OCI-LY7 (cell line): ENCODE measurements at places on chromosomes 5 and 9. TPM values are rescaled to one million over a fixed set of nuclear protein-coding genes. Genes with fewer than 3 reads are reported as not detected.

DNA sequence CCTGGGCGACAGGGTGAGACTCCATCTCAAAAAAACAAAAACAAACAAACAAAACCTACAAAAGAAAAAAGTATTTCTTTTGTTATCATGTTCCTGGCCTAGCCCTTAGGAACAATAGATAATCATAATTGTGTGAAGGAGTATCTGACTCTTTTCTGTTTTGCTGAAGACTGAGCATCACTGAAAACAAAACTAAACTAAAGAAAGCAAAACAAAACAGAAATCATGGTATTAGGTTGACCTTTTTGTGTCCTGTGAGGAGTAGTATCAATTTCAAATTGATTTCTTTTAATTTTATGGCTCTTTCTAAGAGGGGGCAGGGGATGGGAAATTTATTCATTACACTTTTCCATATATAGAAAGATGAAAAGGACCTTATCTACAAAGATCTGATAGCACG lies 246.0 kb downstream of the YTHDC2 start:
- no peak for DNase-seq

MEGF10 gene
- not detected in 2 replicates for total RNA-seq

DNA sequence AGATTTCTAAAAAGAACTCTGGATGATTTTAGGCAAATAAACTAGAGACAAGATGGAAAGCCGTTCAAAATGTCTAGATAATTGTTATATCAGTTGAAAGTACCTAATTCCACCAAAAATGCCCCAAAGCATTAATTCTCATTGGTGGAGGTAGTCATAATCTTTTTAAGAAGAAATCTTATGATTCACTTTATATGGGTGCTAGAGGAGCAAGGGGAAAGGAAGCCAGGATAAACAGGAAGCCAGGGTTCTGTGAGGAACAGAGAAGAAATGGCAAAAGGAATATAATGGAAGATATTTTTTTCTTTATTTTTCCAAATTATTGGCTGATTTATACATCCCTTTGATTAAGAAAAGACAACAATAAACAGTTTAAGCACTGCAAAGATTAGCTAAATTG lies 7.8 kb downstream of the YIPF5 start:
- DNase-seq = no peak

LIFR gene
- not detected in 2 replicates for total RNA-seq

ITGA2 gene
- total RNA-seq = 0.09 TPM in 1 of 2 replicates, not detected in the other

FCN2 gene
- not detected in 2 replicates for total RNA-seq

DNA sequence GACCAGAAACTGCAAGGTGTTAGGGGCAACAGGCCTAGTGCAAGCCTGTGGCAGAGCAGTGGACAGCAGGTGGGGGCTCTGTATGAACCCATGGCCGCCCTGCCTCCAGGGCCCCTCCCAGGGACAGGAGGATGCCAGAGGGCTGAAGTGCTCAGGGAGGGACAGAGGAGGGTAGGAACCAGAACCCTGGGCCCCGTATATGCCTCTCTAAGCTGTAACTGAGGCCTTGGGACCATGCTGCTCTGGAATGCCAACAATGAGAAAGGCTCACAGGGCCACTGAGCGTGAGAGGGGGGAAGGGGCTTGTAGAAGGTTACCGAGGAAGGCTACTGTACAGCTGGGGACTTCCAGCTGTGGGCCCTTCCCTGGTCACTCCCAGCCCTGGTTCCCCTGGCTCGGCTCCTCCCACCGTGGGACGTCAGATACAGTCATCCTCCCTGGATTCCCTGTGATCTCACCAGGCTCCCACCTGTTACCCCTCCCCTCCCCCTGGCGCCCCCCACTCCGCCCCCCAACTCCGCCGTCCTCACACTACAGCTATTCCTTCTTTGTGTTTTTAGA lies 21.1 kb downstream of the AQP7 start:
- DNase-seq = no peak

GRCh38 chr5:134451936-134452505 lies 40.3 kb upstream of the CDKN2AIPNL start:
- no peak for DNase-seq

DNA sequence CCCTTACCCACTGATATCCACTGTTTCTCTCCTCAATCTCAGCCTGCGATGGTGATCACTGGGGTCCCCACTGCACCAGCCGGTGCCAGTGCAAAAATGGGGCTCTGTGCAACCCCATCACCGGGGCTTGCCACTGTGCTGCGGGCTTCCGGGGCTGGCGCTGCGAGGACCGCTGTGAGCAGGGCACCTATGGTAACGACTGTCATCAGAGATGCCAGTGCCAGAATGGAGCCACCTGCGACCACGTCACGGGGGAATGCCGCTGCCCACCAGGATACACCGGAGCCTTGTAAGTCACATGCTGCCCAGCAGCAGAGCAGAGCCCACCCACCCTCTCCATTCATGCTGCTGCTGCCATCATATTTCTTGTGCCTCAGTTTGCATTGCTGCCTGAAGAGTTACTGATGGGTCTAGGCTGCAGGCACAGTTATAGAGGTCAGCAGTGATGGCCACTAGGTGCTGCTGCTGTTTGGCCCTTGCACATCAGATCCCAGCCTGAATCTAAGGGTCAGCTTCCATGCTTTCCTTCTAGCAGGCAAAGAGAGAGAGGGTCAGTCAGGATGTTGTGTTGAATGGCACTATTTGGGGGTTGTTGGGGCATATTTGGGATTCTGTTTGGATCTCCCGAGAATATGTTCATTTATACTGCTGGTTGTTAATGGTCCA lies 106.0 kb downstream of the MEGF10 start:
- DNase-seq = no peak

IL3 gene
- not detected in 2 replicates for total RNA-seq

DNA sequence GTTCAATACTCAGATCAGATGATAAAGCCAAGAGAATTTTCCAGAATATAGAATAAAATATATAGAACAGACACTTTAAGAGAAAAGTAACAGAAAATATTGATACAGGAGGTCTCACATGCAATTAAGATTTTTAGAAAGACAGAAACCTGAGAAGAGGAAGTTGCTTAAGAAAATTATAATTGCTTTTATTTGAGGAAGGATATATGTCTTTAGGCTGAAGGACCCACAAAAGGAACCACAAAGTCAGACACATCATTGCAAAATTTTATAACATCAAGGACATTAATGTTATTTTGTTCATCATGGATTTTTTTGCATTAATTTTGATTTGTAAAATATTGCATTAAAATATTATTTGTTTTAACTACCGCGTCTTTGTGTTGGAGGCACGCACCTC lies 141.5 kb downstream of the FSTL4 start:
- no peak for DNase-seq

GRCh38 chr5:111997711-111998110 lies 240.7 kb upstream of the NREP start:
- no peak for DNase-seq

FOXD4L6 gene
- total RNA-seq = 0.29 TPM in 1 of 2 replicates, not detected in the other

DNA sequence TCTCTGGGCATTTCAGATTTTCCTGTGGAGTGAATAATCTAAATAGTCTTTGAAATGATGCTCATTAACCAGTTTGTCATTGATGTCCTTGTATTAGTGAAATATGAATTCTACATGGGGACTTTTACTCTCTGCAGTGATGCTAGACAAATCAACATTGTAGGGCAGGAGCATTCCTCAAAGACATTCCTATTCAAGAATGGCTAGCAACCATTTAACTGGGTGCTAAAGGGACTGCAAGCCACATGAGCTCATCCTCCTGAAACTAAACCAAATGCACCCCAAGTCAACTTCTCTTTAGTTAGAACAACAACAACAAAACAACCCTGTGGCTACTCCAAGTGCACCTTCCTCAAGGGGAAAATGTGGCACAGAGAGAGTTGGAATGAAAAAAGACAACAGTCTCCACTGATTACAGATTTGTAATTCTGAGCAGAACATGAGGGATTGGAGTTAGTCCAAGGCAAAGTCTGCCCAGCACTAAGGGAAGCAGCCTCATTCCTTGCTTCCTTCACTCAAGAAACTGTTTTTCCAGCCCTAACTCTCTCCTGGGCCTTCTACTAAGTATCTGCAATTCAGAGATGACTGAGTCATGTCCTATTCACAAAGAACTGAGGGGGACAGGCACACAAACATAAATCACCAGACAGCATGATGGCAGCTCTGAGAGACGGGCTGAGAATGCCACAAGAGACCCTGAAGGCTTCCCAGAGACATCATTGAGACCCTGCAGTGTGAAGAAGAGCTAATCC lies 82.0 kb upstream of the WWC1 start:
- no peak for DNase-seq

CCL21 gene
- total RNA-seq = not detected in 2 replicates

- no peak for DNase-seq
These were observed 461.9 kb downstream of the EFNA5 start for GRCh38 chr5:107208867-107209266.
